ENCODE measurements at places on chromosomes 2 and 18.
A peak's percentile ranks its signal among the peaks of the same experiment; 100 is the strongest.

DNA sequence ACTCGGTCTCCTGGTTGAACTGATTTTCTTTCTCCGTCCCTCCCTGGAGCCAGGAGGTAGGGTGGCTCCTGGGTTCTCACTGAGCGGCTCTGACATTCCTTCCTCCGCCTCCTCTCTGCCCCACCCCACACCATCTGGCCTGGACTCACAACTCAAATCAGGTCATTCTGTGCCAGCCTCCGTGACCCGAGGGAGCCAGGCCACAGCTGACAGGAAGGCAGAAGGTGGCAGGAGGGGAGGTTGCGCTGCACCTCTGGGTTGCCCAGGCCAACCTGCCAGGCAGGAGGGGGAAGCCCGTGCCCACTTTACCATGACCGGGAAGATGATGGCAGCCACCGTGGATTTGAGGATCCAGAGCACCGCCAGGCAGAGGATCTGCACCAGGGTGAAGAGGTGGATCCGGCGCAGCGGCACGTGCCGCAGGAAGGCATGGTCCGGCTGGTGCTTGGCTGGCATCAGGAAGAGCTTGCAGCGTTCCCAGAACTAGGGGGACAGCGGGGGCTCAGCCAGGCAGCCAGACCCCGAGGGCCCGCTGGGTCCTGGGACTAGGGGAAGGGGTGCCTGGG is 28.3 kb downstream of the MTHFD2 start:
- DNase-seq = no peak

DNA sequence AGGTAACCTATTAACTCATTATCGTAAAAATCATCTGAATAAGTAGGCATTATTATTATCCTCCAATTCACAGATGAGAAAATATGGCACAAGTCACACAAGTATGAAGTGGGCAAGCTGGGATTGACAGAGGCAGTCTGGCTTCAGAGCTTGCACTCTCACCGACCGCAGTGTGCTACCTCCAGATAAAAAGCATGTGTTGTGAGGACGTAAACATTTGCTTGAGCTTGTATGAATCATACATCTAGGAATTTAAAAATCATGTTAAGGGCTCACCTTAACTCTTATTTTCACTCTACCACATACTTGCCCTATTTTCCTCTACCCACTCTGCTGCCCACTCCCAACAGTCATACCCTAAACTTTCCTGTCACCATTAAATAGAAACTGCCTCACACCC is 65.3 kb upstream of the AMMECR1L start:
- no peak for DNase-seq

DNA sequence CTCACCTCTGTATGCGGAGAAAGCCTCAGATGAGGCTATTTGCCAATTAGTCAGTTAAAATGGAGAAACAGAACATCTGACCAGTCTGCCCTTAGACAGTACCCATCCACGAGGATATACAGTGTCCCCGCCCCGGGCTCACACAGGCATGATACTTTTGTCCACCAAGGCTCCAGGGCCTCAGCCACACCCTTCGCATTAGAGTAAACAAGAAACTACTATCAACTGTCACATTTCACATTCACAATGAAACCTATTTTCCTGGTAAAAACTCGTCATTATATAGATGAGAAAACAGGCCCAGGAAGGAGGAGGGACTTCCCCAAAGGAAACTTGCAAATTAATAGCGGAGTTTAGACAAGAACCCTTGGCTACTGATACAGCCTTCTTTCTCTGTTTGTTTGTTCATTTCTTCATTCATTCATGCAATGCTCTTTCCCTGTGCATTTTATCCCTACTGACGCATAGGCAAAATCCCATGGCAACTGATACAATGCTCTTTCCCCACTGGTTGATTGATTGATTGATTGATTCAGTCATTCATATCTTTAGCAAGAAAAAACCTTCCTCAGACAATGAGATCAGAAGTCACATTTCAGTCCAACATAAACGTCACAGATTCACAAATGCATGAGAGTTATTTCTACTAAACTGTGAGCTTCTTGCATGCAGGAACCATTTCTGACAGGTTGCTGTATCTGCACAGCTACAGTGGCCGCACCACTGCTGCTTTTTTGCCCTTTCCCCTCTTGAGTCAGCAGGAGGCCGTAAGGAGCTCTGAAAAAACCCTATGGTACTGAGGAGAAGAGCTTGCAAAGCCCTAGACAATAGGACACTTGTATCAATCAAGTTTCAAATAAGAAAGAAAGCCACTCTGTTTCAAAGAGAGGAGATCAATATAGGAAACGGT is 777.1 kb downstream of the RNF144A start:
- DNase-seq = no peak

- DNase-seq = no peak
Observed at GRCh38 chr2:161010503-161011015, 149.7 kb upstream of the TANK start.

DNA sequence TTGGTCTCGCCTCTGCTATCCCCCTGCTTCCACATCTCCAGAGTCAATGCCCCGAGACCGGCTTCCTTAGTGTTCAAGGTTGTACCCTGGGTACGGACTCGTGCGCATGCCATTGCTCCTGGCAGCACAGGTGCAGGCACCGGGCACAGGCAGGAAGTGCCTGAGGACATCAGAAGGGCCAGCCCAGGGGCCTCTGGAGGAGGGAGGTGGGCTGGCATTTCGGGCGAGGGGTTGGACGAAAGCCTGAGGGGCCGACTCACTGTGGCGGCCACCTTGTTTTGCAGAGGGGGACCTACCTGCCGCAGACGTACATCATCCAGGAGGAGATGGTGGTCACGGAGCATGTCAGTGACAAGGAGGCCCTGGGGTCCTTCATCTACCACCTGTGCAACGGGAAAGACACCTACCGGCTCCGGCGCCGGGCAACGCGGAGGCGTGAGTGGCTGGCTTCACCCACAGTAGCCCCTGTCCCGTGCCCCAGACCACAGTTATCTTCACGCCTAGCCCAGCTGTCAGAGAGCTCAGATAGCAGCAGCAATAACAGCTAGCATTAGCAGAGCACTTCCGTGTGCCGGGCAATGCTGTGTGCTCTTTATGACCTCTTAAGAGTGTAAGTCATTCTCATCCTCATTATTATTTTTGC is 12.5 kb downstream of the ITM2C start:
- no peak for DNase-seq

- no peak for DNase-seq
Observed at GRCh38 chr2:19529677-19530076, 171.3 kb upstream of the OSR1 start.

DNA sequence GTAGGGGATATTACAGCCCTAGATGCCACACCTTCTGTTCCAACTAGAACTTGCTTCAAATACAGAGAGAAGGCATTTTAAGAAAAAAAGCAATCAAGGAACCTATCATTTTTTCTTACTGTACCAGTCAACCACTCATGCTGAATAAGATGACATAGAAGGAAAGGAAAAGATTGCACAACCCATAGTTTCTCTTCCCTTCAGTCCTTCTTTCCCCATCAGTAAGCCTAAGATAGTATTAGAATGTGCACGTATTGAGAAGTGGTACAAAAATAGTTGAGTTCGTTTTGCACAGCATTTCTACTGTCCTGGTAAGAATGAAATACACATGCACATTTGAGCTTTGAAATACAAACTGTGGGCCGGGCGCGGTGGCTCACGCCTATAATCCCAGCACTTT is 27.0 kb upstream of the HK2 start:
- peak; percentile 83 for DNase-seq

DNA sequence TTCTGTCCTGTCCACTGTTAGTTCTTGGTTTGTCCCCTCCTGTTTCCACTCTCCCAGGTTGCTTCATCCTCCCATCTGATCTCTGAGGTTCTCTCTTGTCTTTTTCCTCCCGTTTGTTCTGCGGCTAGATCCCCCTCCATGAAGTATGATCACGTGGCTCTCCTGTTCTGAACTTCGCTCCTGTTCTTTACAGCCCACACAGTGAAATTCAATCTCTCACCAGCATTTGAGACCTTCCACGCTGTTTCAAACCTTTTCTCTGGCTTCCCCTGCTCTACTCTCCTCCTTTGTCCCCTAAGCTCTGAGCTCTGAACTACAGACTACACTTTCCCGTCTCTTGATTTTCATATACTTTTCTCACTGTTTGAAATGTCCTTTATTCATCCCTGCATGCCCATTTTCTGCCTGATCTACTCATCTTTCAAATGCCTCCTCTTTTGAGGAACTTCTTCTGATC is 83.5 kb downstream of the OSBPL6 start:
- DNase-seq = no peak

- DNase-seq = no peak
Observed at GRCh38 chr2:178865999-178866398, 58.8 kb upstream of the TTN start.

Data from HL-60 (cell line).